ENCODE measurements at places on chromosomes 13 and 19.

DNA sequence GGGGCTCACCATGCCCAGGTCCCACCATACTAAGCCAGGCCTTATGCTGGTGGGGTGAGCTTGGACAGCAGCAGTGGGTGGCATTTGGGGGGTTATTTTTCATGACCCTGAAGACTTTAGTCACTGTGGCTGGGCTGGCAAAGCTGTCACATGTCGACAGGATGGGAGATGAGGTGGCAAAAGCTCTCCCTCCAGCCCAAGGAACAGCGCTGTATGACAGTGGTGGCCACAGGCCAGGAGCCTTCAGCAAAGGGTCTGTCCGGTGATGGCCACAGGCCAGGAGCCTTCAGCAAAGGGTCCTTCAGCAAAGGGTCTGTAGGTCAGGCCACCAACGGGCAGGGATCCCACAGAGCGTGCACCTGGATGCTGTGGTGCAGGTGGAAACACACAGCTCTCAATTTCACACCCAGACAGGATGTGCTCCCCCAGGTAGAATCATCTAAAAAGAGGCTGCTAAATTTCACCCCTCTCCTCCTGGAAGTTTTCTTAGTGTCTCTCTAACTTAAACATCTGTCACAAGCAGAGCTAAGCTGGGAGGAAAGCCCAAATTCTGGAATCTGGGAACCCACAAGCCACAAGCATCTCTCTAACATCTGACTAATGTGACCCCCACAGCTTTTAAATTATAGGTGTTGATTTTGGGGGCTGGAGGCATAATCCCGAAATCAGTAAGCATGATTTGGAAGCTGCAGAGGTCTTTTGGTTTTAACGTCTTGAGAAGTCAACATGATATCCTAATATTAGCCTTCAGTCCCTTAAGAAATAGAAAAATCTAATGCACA is 23.0 kb downstream of the COL4A1 start:
- no peak for DNase-seq

- no peak for DNase-seq
Measured at GRCh38 chr13:41137951-41138350, 5.3 kb upstream of the KBTBD6 start.

DNA sequence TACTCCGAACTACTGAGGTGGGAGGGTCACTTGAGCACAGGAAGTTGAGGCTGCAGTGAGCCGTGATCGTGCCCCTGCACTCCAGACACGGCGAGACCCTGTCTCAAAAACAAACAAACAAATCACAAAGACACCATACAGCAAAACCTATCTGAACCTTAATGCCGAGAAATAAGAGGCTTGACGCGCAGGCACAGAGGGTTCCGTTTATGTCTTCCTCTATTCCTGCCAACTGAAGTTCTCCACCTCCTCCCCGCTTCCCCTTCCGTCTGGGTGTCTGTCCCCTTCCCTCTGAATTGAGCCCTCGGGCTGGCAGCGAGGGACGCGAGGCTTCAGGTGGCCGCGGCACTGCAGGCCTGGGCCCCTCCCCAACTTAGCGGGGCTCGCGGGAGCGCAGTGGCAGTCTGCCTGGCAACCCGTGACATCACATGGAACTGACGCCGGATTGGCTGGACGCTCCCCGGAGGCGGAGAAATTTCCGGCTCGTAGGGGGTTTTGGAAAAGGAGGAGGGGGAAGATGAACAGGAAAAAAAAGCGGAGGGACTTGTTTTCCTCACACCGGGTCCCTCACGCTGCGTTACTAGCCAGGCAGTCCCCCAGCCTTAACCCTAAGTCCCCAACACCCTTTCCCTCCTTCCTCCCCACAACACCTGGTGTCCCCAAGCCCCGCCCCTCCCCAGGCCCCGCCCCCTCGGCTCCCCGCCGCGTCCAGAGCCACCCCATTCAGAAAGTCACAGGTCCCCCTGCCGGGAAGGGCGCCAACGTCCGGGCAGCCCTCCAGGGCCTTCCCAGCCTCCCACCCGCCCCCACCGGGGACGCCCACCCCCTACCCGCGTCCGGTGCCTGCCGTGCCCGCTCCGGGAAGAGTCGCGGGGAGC is 1.1 kb upstream of the MYBPC2 start:
- peak; percentile 99 for DNase-seq

- no peak for DNase-seq
Measured at GRCh38 chr13:67827992-67828391, 597.9 kb upstream of the PCDH9 start.

DNA sequence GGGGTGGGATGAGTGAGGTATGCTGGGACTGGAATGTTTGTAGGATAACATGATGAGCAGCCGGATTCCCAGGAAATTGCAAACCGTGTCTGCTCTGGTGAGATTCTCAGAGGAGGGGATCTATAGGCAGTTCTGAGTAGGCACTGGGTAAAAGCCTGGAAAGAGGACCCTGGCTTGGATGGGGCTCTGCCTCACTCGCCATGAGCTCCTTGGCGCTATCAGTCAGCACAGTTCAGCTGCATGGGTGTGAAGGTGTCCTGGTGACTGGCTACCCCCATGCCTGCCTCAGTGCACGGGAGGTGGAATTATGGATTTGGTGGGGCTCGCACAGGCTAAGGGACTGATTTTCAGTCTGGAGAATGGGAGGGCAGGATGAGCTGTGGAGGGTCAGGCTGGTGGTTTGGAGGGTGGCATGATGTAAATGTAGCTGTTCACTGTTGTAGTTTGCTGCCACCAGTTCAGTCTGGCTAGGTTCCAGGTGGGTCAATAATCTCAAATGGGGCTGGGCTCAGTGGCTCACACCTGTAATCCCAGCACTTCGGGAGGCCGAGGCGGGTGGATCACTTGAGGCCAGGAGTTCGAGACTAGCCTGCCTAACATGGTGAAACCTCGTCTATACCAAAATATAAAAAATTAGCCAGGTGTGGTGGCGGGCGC is 9.2 kb upstream of the ZNF627 start:
- no peak for DNase-seq

- no peak for DNase-seq
Measured at GRCh38 chr13:99476648-99477047, 24.6 kb upstream of the TM9SF2 start.

- DNase-seq = no peak
Measured at GRCh38 chr19:3471954-3472655, 8.2 kb downstream of the SMIM24 start.

GRCh38 chr19:55857974-55858373 is 21.6 kb downstream of the NLRP4 start:
- no peak for DNase-seq

- no peak for DNase-seq
Measured at GRCh38 chr19:6108721-6109633, 1.3 kb downstream of the RFX2 start.

- no peak for DNase-seq
Measured at GRCh38 chr19:58261968-58262921, 16.5 kb upstream of the ZNF8 start.

DNA sequence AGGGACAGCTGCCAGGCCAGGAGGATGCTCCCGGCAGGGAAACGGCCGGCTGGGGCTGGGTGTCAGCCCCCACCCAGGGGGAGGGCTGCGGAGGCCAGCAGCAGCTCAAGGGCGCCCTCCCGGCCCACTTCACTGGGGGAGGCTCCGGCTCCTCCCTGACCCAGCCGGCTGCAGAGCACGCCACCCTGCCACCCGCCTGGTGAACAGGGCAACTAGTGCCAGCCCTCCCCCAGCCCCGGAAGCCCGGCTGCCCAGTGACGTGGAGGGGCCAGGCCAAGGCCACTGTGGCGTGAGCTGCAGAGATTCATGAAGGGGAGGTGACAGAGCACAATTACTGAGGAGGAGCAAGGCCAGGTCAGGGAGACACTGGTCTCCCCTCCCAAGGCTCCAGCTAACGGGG is 14.7 kb downstream of the REXO1 start:
- DNase-seq = no peak

GRCh38 chr13:114177245-114178010 is 1.6 kb upstream of the CFAP97D2 start:
- no peak for DNase-seq

DNA sequence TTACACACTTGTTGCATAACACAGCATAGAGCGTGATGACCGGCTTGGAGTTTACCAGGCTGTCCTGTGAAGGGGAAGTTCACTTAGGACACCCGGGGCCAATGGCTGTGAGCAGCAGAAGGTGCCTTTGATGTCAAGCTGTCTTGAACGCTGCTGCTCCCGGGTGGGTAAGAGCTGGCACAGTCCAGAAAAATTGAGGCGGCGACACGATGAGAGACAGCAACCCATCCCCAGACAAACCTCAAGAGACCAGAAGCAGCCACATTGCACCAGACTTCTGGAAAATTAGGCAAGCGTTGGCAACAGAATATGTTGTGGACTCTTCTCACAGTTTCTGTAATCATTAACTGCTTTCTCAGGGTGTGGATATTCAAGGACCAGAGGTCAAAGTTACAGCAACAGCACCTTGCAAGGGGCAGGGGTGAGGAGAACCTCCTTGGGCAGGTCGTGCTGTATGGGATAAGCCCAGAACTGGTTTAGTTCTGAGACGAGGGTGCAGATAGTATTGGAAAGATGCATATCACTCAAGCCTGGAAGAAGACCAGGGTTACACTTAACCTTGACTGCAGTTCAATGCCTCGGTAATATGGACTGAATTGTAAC is 10.1 kb downstream of the NFILZ start:
- no peak for DNase-seq

DNA sequence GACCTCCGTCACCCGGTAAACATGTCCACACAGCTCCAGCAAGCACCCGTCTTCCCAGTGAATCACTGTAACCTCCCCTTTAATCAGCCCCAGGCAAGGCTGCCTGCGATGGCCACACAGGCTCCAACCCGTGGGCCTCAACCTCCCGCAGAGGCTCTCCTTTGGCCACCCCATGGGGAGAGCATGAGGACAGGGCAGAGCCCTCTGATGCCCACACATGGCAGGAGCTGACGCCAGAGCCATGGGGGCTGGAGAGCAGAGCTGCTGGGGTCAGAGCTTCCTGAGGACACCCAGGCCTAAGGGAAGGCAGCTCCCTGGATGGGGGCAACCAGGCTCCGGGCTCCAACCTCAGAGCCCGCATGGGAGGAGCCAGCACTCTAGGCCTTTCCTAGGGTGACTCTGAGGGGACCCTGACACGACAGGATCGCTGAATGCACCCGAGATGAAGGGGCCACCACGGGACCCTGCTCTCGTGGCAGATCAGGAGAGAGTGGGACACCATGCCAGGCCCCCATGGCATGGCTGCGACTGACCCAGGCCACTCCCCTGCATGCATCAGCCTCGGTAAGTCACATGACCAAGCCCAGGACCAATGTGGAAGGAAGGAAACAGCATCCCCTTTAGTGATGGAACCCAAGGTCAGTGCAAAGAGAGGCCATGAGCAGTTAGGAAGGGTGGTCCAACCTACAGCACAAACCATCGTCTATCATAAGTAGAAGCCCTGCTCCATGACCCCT is 9.0 kb upstream of the CEACAM5 start:
- no peak for DNase-seq

GRCh38 chr13:102846261-102847015 is 606 bp downstream of the ERCC5 start:
- DNase-seq = no peak

GRCh38 chr19:3459089-3459881 is 21.0 kb downstream of the SMIM24 start:
- no peak for DNase-seq

DNA sequence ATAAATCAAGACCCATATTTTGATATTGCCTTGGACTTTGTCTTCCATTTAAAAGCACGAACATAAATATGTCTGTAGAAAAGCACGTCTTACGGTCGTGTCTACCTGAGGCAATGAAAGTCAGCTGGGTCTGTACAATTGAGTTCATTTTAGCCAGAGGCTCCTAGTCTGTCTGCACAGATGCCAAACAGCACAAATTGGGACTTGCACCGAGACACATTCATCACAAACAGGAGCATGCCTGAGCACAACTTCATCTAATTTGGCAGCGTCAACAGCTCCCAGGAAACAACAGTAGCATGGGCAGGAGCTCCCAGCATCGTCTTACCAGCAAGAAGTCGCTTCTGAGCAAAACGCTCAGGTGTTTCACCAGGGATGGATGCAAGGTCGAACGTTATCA is 687.0 kb downstream of the EFNB2 start:
- no peak for DNase-seq

- DNase-seq = no peak
Measured at GRCh38 chr13:98717256-98717655, 35.2 kb downstream of the SLC15A1 start.

DNA sequence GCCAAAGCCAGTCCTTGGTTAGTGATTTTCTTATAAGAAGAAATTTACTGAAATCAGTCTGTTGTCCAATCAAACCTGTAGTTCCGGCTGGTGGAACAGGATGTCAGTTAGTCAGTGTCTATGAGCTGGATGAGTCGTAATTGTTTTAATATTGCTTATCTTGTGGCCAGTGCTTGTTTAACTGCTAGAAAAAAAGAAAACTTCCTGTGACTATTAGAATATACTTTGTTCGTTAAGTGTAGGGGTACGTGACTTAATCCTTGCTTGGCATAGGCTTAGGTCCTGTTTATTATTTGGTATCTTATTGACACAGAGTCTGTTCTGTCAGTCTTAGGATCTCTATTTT is 1484.8 kb upstream of the MIR17HG start:
- DNase-seq = no peak

GRCh38 chr19:5339198-5339949 is 1.2 kb downstream of the PTPRS start:
- DNase-seq = no peak

- no peak for DNase-seq
Measured at GRCh38 chr19:57620673-57621348, 6.8 kb downstream of the ZNF134 start.

DNA sequence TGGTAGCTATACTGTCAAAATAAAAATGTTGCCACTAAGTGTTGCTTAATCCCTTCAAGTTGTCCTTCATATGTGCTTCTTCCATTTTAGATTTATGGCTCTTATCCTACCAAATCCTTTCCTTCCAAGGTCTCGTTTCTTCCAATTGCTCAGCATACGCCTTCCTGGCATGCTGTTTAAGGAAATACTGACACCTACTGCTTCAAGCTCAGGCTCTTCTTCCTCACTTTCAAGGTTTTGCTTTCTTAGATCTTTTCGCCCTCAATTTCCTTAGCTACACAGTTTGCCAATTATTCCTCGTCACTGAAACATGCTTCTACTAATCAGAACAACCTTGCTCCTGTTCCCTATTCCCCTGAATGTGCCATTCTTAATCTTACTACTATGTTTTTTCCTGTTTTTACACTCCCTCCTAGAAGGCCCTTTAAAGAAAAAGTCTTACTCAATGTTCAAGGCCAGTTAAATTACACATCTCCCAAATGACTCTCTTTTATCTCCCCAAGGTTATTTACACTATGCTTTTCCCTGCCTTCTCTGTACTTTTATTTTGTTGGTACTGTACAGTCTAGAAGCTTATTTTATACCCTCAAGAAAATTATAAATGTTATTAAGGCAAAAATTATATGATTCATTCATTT is 343.1 kb downstream of the MZT1 start:
- no peak for DNase-seq

- DNase-seq = no peak
Measured at GRCh38 chr13:37534181-37534580, 64.4 kb downstream of the POSTN start.

GRCh38 chr13:114148521-114148855 is 16.1 kb upstream of the RASA3 start:
- no peak for DNase-seq

DNA sequence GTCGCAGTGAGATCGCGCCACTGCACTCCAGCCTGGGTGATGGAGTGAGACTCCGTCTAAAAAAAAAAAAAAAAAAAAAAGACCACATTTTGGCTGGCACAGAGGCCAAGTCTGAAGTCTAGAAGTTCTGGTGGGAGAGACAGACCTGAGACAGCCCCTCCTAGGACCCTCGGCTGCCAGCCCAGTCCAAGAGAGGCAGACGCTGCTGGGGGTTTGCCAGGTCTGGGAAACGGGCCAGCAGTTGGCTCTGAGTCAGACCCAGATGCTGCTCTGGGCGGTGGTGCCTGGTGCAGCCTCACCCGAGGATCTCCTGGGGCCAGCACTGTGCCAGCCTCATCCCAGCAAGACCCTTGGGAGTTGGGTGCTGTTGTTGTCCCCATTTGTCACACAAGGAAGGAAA is 5.8 kb downstream of the FCHO1 start:
- no peak for DNase-seq

Data from H1 (cell line).